Stimulated activated CD4-positive, alpha-beta T cell treated with anti-CD3 and anti-CD28 coated beads, Interleukin-4, amount 100 ng/mL, for 1 hour (primary cell): ENCODE measurements at places on chromosomes 11 and 22.
A peak's percentile ranks its signal among the peaks of the same experiment; 100 is the strongest.

DNA sequence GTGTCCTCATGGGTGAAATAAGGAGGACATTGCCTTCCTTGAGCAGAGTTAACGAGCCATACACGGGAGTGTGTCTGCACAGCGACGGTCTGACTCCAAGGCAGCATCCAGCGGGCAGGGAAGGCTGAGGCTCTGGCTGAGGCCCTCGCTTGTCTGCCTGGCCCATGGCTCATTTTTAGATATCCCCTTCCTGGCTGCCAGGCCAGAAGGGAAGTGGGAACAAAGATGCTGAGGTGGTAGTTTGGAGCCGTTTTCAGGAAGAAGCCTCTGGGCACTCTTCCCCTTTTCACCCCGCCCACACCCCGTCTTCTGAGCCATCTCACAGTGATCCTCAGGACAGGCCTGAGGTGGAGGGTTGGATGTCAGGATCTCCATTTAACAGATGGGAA is 3.0 kb upstream of the SLCO2B1 start:
- DNase-seq, result no peak

- DNase-seq, result peak; percentile 35
These were observed 34.2 kb upstream of the VPREB1 start for GRCh38 chr22:22210375-22210774.

- DNase-seq, result no peak
These were observed 54.8 kb downstream of the TRIOBP start for GRCh38 chr22:37751449-37752188.

DNA sequence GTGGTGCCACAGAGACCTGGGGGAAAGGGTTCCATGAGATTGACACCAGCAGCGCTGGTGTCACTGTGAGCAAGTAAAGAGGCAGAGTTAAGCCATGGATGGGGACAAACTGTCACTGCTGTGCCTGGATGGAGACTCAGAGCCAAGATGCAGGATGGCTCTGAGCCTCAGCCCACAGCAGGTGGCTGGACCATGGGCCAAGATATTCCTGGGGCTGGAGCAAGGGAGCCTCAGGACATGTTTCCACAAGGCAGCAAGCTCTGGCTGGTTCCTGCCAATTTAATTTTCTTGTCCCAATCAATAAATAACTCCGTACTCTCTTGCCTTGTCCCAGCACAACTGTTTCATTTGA is 23.0 kb downstream of the MYO18B start:
- no peak for DNase-seq

- DNase-seq, result no peak
These were observed 7.9 kb upstream of the GAB2 start for GRCh38 chr11:78425399-78426070.

GRCh38 chr11:33334627-33335026 is 77.4 kb downstream of the HIPK3 start:
- no peak for DNase-seq

DNA sequence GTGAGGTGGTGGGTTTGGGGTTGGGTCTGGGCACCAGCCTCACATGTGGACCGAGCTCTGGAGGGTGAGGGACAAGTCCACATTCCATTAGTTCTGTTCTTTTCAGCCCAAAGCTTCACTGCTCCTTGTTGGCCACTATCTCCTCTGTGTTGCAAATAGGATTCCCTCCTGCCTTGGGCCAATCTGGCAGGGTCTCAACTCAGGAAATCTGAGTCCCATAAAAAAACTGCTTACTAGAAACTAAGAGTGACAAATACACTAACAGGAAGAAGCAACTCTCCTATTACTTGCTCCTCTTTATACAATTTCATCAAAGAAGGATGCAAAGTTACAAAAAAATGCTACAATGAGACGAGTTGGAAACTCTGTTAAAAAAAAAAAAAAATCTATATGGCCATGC is 66.2 kb upstream of the CSNK1E start:
- no peak for DNase-seq

DNA sequence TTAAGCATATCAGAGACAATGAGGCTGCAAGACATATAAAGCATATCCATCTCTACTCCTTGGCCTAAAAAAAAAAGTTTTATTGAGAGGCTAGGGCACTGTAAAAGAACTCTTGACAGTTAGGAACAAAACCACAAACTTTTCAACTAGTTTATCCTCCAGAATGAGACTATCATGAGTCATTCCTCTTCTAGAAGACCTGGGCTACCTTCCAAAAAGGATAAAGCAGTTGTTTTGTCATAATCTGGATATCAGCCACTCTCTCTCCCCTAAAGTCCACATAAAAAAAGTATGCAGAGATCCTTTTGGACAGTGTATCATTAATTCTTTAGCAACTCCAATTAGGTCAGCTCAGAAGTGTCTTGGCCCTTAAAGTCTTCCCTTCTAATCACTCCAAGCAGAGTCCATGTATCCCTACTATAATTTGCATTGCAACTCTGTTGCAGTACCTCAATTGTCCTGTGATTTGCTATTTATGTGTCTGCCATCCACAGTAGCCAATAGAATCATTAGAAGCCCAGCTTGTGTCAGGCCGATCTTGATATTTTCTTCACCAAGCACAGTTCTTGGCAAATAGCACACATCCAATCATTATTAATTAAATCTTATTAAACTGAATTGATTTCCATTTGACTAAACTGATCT is 10.4 kb downstream of the OR51T1 start:
- DNase-seq, result no peak

- DNase-seq, result peak; percentile 39
These were observed 2.8 kb downstream of the SIPA1 start for GRCh38 chr11:65640483-65641296.

GRCh38 chr11:78349114-78349513 is 68.5 kb downstream of the GAB2 start:
- DNase-seq, result no peak

GRCh38 chr11:100105982-100106358 is 581.1 kb upstream of the ARHGAP42 start:
- no peak for DNase-seq

GRCh38 chr11:26777372-26777808 is 55.5 kb upstream of the SLC5A12 start:
- DNase-seq, result no peak

DNA sequence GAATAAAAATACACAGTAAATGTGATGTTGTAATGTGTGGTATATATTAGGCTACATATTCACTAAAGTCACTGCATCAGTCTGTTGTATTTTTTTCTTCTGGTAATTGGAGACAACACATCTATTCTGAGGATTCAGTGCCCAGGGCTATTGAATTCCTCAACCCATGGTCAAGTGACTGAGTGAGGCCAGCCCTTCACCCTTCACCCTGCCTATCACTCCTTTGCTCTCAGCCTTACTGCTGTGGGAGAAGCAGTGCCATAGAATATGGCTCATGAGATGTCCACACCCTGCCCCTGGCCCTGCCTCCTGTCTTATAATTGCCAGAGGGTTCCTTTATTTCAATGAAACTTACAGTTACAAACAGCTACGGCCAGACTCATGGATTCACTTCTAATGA is 295.6 kb downstream of the NTM start:
- no peak for DNase-seq

DNA sequence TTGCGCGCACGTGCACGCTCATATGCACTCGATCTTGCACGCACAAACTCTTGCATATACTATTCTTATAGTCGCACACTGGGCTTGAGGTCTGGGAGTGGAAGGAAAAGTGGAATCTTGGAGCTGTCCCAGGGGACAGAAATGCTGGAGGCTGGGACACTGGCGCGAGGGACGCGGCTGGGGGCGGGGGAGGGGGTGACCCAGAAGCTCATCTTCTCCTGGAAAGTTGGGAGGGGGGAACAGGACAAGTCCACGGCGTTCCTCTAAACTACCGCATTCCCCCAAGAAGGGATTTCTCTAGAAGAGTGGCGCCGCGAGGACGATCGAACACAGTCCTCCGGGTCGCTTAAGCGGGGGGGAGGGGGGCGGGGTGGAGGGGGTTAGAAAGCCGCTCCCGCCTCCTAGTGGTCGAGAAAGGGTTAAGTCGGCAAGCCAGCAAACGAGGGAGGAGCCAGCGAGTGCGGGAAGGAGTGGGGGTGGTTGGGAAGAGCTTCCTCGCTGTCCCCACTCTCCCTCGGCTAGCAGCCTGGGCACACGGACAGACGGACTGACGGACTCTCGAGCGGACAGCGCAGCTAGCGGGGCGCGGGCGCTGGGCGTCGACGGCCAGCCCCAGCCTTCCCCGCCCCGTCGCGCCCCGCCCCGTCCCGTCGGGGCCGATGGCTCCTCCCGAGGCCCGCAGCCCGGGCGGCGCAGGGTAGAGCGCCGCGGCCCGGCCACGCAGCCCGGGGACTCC is at the start of gene RTN4RL2:
TSS of gene RTN4RL2 (plus strand) at position 507 of the 736 bp plus-strand sequence. CDS start 338 bp downstream, outside the sequence.
- peak; percentile 43 for DNase-seq

- DNase-seq, result no peak
These were observed 1488.6 kb downstream of the TBC1D22A start for GRCh38 chr22:48250937-48251530.

- no peak for DNase-seq
These were observed 300.6 kb downstream of the TBC1D22A start for GRCh38 chr22:47063071-47063509.

- no peak for DNase-seq
These were observed 129.9 kb downstream of the NAV2 start for GRCh38 chr11:19842505-19842904.

DNA sequence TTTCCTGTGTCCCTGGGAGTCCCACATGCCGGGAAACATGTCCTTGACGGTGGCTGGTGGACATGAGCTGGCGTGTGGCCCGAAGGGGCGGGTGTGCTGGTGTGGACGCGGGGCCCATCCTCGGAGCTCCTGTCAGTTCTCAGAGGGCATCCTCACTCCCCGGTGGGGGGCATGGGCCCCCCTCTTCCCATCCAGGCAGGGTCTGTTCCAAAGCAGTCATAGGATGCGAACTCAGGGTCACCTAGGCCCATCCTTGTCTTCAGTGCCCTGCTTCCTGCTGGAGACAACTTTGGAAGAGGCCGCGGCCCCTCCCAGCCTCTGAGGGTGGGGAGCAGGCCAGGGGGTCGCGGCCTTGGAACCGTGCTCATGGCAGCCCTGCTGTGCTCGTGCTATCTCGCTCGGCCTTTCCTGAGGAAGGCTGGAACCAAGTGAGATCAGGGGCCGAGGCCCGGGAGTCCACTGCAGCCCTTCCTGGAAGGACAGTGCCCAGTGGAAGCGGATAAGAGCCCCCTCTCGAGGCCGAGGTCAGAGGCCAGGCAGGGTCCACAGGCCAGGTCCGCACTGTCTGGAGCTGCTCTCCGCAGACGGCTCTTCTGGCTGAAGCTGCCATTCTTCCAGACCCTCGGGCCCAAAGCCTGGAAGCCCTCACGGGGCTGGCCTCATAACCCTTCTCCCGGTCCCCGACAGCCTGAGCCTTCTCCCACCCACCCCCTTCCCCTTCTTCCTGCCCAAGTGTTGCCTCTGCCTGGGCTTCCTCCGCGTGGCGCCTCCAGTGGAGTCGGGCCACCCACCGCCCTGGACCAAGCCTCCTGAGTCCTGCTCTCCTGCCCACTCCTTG is 8.7 kb downstream of the GRK2 start:
- DNase-seq, result no peak

DNA sequence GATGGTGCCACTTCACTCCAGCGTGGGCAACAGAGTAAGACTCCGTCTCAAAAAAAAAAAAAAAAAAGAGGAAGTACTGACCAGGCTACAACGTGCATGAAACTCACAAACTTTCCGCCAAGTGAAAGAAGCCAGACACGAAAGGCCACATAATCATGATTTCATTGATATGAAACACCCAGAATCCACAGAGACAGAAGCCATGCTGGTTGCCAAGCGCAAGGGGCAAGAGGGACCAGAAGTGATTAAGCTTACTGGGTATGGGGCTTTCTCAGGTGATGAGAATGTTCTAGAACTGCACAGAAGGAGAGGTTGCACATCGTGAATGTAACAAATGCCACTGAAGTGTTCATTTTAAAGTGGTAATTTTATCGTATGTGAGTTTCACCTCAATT is 60.9 kb downstream of the CELSR1 start:
- DNase-seq, result no peak

- DNase-seq, result no peak
These were observed 1.9 kb upstream of the IFITM10 start for GRCh38 chr11:1751999-1752906.

- DNase-seq, result no peak
These were observed 257.7 kb upstream of the CCDC90B start for GRCh38 chr11:83543706-83544439.

DNA sequence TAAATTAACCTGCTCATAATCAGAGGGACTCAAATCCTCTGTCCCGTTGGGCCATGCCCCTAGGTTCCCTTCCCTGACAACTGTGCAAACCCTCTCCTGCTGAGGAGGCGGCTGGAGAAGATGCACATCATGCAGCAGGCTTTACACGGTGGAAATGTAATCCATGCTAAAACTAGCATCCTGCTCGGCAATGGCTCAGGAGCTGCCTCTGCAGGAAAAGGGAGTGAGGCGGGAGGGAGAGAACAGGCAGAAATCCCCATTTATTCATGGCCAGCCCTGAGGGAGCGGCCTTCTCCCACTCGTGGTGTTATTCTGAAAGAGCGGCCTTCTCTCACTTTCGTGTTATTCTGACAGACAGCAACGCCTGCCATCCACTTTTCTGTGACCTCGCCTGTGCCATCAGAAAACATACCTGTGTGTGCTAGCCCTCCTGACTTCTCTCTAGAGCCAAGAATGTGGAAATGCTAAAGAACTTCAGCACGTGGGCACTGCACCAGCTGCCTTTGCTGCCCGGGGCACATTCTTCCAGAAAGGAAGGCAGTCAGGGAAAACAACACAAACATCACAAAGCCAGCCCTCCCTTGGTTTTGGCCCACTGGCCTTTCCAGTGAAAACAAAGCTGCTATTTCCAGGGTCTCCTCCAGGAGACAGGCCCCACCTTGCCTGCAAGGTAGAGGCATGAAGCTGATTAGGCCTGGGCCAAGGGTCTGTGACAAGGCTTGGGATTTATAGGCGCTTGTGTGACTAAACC is 62.9 kb upstream of the BID start:
- DNase-seq, result no peak

DNA sequence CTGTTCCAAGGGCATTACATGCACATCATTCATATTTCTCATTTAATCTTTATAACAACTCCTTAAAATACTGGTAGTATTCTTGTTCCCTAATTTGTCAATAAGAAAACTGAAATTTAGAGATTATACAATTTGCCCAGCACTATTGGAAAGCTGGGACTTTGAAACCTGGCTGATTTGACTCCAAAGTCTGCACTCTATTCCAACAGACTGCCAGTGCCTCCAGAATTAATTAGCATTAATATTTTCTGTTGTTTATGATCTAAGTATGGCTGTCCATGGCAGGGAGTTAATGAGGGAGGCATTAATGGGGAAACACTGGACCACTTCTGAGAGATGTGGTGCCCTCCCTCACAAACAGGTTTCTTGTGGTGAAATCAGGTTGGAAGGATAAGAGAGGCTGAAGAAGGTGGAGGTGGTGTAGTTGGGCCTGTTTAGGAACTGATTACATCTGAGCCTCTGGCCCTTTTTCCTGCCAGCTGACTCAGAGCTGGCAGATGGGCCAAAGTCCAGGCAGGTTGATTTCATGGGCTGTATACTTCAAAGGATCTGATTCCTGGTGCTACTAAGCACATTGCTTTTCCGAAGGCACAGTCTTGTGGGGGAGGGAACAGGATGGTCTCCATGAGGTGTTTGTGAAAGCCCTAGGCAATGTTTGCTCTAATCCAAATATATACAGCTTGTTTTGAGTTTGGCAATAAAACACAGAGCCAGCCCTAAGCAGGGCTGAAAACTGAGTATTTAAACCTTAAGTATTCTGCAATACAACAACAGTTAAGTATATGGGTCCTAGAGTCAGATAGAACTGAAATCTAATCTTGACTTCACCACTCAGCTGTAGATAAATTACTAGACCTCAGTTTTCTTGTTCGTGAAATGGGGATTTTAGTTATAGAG is 21.0 kb upstream of the RAB30 start:
- no peak for DNase-seq
